Cerebellum (tissue), 4 donors: ENCODE measurements at places on chromosomes 12 and 14. TPM values are rescaled to one million over a fixed set of nuclear protein-coding genes. Genes with fewer than 3 reads are reported as not detected.

- no peak for DNase-seq
Observed at GRCh38 chr14:104559028-104559803, 20.3 kb upstream of the C14orf180 start.

Gene SLC24A4
- total RNA-seq, result 4.7 TPM

DNA sequence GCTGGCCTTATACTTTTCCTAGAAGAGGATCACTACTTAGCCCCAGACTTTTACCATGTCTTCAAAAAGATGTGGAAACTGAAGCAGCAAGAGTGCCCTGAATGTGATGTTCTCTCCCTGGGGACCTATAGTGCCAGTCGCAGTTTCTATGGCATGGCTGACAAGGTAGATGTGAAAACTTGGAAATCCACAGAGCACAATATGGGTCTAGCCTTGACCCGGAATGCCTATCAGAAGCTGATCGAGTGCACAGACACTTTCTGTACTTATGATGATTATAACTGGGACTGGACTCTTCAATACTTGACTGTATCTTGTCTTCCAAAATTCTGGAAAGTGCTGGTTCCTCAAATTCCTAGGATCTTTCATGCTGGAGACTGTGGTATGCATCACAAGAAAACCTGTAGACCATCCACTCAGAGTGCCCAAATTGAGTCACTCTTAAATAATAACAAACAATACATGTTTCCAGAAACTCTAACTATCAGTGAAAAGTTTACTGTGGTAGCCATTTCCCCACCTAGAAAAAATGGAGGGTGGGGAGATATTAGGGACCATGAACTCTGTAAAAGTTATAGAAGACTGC, 1.5 kb downstream of the MGAT2 start:
- no peak for DNase-seq

DNA sequence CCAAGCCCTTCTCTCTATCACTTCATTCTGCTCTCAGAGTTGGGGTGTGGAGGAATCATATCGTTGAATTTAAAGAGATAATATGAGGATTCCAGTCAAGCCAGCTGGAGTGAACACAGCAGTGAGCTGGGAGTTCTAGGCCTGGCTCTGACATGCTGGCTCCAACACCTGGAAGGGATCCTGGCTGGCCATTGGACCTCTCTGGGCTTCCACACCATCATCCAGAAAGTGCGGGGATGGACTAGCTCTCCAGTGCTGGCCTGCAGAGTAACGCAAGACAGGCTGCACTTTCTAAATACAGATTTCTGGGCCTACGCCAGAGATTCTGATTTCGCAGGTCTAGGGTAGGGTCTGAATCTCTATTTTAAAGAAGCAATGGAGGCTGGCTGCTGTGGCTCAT, 34.8 kb upstream of the HDAC7 start:
- DNase-seq, result no peak

DNA sequence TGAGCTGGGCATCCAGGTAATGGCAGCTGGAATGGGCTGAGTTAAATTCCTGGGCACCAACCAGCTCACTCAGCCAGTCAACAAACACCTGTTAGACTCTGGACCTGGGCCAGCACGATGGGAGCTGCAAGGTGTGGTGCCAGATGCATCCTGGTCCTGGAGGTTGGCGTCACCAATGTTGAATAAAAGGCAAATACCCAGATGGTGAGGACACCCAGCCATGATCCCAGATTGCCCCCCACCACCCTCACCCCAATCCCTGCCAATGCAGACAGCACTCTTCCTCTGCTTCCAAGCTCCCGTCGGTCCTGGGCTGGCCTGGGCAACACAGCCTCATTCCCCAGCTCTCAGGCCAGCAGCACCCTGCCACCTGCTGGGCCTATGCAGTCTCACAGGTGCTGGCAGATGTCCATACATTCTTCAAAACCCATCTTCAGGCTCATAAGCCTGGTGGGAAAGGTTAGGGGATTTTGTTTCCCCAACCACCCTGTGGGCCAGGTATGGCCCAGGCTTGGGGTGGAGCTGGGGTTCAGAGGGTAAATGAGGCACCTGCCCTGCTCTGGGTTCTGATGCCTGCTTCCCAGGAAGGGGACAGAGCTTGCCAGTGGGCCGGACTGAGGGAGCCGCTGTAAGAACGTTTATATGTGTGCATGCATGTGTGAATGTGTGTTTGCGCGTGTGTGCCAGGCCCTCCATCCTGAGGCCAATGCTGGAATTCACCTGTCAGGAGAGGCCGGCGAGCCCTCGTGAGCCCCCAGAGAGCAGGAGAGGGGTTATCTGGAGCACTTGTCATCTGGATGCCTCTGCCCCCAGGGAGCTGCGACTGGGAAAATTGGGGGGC, 58.0 kb downstream of the LGMN start:
- DNase-seq, result no peak

Gene MYH6
- 0.09 TPM for total RNA-seq
